ENCODE measurements at places on chromosomes 12 and 14.

- no peak for DNase-seq
Observed at GRCh38 chr12:89521364-89522223, 3.0 kb downstream of the GALNT4 start.

- no peak for DNase-seq
Observed at GRCh38 chr12:54374562-54375258, 9.8 kb downstream of the ZNF385A start.

- no peak for DNase-seq
Observed at GRCh38 chr14:25753130-25753529, 703.2 kb upstream of the STXBP6 start.

GRCh38 chr12:131378176-131378842 lies 332.6 kb upstream of the SFSWAP start:
- DNase-seq = no peak

GRCh38 chr14:104557086-104557485 lies 22.5 kb upstream of the C14orf180 start:
- DNase-seq = no peak

DNA sequence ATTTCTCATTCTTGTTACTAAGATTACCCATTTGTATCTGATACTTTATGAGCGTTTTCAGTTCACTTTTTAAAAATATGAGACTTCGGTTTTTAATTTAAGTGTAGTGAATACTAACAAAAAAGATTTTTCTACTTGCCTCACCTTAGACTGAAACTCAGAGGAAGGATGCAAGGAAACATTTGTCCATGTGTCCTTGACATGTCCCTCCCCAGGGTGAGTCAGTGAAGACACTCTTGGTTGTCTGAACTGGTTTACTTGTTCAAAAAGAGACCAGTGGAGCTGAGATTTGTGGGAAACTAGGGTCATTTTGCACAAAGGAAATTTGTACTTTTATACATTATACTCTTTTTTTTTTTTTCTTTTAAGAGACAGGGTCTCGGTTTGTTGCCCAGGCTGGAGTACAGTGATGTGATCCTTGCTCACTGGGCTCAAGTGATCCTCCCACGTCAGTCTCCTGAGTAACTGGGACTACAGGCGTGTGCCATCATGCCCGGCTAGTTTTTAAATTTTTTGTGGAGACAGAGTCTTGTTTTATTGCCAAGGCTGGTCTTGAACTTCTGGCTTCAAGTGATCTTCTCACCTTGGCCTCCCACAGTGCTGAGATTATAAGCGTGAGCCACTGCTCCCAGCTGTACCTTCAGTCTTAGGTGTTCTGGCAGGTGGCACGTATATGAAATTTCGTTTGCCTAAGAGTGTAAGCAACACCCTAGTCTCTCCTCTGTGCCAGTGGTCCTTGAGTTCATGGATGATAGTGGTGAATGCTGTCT lies 56.7 kb downstream of the PPFIBP1 start:
- no peak for DNase-seq

- DNase-seq = peak; percentile 66
Observed at GRCh38 chr12:31117203-31118011, 43.7 kb downstream of the DDX11 start.

DNA sequence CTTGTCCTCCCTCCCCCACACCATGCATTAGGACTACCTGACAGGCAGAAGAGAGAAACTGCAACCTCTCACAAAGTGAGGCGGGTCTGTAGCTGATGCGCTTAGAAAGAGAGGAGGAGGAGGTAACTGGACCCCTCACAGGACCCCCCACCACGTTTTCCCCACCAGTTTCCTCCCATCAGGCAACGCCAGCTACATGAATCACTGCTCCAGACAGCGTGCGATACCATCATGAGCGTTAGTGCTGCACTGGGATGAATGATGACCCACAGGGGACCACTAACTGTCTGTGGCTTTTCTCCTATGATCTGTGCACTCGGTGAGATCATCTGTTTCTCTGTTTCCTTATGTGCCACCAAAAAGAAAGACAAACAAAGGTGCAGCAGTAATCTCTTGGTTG lies 77.7 kb downstream of the KCNK10 start:
- no peak for DNase-seq

GRCh38 chr14:24605435-24606190 lies 3.9 kb downstream of the GZMH start:
- DNase-seq = peak; percentile 85

DNA sequence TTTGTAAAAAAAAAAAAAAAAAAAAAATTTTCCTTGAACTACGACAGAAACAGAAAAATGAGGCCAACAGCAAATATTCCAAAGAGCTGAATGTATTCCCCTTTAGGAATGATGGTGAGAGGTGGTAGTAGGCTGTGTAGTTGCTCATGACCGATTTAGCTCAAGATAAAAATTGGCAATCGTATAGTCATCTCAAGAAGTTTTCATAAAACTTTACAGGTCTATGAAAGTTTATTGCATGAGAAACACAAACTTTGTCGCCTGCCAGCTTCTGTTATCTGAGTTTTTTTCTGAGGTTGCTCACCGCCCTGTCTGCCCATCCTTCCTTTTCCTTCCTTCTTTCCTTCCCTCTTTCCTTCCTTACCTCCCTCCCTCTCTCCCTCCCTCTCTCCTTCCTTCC lies 605.5 kb downstream of the BCL11B start:
- no peak for DNase-seq

DNA sequence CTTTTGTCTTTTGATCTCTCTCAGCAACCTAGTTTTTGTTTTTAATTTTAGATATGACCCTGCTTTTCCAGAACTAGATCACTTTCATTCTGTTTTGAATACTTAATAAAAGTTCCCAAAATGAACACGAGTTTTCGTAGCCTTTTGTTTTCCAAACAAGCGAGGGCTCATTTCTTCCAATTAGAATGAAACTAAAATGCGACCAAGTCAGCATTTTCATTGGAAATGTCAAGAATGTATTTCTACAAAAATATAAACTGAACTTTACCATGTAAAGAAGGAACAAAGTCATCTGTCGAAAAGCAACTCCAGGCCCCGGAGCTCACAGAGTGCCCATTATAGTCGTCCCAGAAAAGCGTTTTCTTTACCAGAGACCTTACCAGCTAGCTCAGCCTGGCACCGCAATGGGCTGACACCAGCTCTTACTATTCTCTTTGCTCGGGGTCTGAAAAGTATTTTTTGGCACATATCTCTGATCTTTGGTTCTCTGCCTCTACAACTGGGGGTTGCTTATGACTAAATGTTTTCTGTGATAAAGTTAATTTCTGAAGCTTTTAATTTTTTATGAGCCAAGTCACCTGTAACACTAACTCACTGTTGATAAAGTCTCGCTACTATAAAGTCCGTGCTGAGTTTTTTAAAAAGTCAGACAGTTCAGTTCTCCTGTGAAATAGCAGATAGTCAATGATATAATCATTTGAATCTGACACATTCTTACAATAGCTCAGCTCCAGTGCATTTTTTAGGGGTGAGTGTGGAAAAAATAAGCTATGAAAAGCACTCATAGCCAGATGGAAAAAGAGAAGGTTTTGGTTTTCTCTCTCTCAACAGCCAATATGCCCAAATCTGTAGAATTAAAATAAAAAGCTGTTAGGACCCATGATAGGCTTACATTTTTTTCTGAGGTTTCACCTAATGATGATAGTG lies 43.4 kb downstream of the SAMD4A start:
- DNase-seq = no peak

- DNase-seq = no peak
Observed at GRCh38 chr14:105250986-105251385, 2.7 kb downstream of the BTBD6 start.

- no peak for DNase-seq
Observed at GRCh38 chr12:27614866-27615265, 81.4 kb upstream of the REP15 start.

DNA sequence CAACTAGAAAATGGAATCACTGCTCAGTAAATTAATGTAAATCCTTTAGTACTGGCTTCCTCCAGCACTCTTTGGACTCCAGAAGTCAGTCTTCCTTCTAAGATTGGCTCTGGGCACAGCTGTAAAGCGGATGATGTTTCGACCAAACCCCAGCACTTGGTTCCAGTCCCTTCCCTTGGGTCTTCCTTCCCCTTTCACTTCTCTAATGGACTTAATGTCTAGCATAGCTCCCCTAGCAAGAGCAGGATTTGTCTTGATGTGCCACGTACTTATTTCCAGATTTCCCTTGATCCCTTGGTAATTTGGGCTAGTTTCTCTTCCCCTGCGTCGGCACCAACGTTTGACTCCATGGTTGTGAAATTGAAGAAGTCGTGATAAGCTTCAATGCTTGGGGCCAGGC lies 28.3 kb downstream of the C12orf75 start:
- no peak for DNase-seq

DNA sequence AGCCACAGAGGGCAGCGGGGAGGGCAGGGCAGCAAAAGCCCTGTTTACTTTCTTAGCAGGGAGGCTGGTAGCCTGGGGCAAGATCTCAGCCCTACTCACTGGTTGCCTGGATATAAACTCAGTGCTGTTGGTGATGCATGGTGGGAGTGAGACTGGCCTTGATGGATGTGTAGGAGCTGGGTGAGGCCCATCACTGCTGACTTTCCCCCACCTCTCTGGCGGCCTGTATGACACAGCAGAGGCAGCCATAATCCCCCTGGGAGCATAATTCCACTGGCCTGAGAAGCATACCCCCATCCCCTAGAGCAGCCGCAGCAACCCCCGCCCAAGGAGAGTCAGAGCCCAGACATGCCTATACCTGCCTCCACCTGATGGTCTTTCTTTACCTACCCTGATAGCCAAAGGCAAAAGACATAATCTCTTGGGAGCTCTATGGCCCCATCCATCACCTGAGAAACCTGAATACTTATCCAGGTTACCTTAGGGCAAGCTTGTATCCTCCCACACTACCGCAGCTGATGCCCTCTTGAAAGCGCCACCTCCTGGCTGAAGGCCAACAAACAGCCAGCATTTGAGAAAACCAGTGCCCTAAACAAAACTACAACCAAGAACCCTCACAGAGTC lies 59.3 kb downstream of the DNAI7 start:
- DNase-seq = peak; percentile 48

GRCh38 chr12:3145033-3145432 lies 67.9 kb downstream of the TSPAN9 start:
- DNase-seq = no peak

DNA sequence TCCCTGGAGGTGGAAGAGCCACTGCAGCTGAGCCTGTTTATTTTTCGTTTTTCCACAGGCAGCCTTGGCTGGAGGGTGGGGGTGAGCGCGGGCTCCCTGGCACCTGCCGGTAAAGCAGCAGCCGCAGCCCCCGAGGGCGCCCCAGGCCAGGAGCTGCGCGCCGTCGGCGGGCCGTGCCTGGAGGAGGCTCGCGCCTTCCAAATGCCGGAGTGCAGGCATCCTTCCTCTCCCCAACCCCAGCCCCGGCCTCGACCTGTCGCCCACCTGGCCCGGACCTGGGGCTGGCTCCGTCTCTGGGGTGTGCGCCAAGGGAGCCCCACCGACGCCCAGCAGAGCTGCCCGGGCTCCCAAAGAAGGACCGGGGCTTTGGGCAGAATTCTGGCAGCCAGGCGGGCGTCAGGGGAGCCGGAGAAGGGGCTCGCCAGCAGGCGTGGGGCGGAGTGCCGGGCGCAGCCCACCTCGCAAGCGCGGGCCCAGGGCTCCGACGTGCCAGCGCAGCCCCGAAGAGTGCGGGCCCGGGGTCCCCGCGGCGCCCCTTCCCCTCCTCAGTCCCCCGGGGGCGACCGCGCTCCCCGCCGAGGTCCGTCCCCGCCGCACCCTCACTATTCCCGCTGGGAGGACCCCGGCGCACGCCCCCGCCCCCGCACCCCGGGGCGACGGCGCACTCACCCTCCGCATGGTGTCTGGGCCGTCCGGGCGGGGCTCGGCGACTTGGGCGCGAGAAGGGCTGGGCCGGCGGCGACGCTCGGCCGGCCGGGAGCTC lies 130.3 kb downstream of the NDUFA12 start:
- no peak for DNase-seq

GRCh38 chr12:90631591-90632212 lies 323.3 kb downstream of the CCER1 start:
- DNase-seq = no peak

GRCh38 chr12:128268379-128268995 lies 1.5 kb downstream of the TMEM132C start:
- no peak for DNase-seq

GRCh38 chr14:46661728-46662127 lies 10.1 kb upstream of the RPL10L start:
- no peak for DNase-seq

- DNase-seq = no peak
Observed at GRCh38 chr12:97293541-97293940, 169.1 kb upstream of the RMST start.

Measured in activated naive CD4-positive, alpha-beta T cell treated with anti-CD3 and anti-CD28 coated beads for 36 hours (primary cell).